ENCODE measurements at places on chromosomes 6 and 20.
A peak's percentile ranks its signal among the peaks of the same experiment; 100 is the strongest.

GRCh38 chr6:36463676-36464075, 20.9 kb downstream of the KCTD20 start:
- DNase-seq, result peak; percentile 31

DNA sequence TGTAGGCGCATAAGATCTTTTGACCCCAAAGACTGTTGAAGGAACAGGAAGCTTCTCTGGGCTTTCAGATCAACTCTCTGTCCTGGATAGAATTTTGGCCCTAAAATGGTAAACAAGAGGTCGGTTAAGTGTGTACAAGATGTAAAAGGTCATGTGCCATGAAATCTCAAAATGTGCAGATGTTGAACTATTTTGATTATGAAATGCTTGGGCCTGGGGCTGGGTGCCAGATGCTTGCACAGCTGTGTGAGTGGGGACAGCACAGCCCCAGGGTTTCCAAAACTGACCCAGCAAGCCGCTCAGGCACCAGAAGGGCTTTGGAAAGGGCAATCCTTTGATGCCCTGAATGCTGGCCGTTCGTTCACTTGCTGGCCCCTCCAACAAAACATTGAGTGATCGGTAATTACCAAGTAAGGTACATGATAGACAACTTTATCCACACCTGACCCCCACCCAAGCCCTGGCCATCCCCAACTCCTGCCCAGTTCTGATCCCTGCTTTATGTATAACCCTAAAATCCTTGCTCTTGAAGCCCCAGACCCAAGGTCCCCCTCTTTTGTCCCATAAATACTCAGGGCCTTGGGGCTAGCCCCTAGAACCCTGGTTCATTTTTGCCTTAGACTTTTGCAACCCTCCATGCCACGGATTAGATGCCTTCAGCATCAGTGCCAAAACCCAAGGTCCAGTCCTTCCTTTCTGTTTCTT, 1.9 kb downstream of the TMEM239 start:
- no peak for DNase-seq

DNA sequence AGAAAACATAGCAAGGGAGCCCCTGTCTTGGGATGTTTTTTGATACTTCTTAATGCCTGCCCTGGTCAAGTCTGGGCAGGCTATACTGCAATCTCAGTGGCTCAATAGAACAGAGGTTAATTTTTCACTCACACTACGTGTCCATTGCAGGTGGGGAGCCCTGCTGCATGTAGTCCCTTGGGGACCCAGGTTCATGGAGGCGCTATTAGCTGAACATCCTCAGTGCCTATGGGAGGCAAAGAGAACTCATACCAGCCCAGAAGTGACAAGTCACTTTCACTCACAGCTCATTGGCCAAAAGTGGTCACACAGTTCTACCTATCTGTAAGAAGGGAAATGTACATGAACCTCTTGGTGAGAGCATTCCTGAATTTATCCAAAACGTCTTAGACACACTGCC, 23.2 kb downstream of the CGA start:
- DNase-seq, result no peak

DNA sequence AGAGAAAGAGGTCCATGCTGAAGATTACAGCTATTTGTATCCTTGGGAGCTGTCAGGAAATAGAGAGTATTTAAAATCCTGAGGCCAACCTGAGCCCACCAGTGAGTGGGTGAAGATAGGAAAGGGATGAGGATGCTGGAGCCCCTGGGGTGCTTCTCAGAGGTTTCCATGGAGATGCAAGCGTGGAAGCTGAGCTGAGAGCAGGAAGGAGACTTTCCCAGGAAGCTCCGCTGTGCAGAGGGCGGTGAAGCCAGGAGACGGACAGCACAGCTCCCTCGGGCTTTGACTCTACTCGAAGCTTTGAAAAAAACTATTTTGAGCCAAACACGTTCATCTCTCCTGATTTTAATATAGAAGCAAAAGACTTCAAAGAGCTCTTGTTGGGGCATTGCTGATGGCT, 222.1 kb downstream of the SMOC2 start:
- DNase-seq, result no peak

GRCh38 chr6:108348655-108349349, 53.9 kb downstream of the AFG1L start:
- no peak for DNase-seq

All from BJ (cell line).